Myocyte (in vitro differentiated cells): ENCODE measurements at places on chromosomes 13 and 19. TPM values are rescaled to one million over a fixed set of nuclear protein-coding genes. Genes with fewer than 3 reads are reported as not detected.

- no peak for DNase-seq
Measured at GRCh38 chr19:525029-525428, 6.5 kb upstream of the CDC34 start.

DNA sequence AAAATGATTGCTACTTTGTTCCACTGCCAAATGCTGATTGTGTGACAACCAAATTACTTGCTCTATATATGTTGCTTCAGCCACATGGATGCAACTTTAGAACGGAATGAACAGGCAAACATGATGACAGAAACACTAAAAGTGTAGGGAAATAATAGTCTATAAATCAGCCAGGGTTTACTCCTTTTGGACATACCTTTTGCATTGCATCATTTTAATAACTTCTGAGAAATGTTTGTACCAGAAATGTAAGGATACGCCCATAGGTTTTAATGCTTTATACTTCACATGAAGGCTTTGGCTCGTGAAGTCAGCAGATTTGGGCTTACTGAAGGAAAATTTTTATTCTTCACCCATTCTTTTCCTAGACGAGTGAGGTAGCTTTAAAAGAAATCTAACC is 141.0 kb downstream of the POSTN start:
- DNase-seq, result no peak

- DNase-seq, result peak; percentile 37
Measured at GRCh38 chr19:48798937-48799336, 11.9 kb downstream of the BCAT2 start.

ZNF675 gene
- 13.2 and 16.6 TPM in 2 replicates for total RNA-seq

GRCh38 chr19:869245-870177 is 10.0 kb downstream of the CFD start:
- DNase-seq, result peak; percentile 82

DNA sequence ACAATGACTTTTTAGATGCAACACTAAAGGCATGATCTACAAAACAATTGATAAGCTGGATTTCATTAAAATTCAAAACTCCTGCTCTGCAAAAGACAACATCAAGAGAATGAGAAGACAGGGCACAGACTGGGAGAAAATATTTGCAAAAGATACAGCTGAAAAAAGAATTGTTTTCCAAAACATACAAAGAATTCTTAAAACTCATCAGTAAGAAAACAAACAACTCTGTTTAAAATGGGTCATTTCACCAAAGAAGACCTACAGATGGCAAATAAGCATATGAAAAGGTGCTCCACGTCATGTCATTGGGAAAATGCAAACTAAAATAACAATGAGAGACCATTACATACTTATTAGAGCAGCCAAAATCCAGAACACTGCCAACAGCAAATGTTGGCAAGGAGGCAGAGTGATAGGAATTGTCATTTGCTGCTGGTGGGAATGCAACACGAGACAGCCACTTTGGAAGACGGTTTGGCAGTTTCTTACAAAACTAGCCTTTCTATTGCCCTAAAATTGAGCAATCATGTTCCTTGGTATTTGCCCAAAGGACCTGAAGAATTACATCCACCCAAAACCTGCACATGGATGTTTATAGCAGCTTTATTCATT is 39.2 kb downstream of the FLT1 start:
- no peak for DNase-seq
